ENCODE measurements at places on chromosomes 3 and 15.

- peak; percentile 86 for DNase-seq
Observed at GRCh38 chr3:11477407-11477911, 166.3 kb downstream of the VGLL4 start.

DNA sequence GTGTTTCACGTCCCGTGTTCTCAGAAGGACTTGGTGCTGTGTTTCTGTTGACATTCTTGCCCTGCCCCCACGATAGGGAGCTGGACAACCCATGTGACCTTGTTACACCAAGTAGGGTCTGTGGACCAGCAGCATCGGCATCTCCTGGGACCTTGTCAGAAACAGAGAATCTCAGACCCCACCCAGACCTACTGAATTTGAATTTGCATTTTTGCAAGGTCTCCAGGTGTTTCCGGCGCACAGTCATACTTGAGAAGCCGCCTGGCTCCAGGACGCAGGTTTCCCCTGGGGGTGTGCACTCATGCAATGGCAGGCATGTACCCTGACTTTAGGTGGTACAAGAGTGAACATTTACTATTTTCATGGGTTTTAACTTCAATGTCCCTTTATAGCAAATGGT lies 117.9 kb downstream of the TLE3 start:
- DNase-seq = no peak

DNA sequence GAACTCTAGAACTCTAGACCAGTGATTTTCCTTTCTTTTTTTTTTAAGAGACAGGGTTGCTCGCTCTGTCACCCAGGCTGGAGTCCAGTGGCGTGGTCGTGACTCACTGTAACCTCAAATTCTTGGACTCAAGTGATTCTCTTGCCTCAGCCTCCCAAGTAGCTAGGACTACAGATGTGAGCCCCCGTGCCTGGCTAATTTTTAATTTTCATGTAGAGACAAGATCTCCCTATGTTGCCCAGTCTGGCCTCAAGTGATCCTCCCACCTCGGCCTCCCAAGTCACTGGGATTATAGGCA lies 359.6 kb downstream of the SHQ1 start:
- DNase-seq = peak; percentile 83

GRCh38 chr15:84766461-84767035 lies 18.2 kb downstream of the ZNF592 start:
- peak; percentile 35 for DNase-seq

DNA sequence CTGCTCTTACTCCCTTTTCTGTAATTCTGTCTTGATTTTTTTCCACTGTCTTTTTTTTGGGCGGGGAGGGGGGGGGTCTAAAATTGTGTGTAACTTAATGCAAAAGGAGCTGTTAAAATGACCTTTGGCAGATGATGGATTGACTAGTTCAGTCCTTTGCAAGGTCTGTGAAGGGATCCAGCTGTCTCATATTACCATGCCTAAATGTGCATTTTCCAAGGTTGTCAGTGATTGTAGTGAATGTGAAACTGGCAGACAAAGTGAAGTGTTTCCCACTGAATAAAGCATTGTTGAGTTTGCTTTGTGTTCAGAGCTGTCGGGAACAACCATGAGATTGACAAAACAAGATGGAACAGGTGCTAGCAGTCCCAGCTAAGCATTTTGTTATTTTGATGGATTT lies 110.1 kb upstream of the SKOR1 start:
- DNase-seq = no peak

- DNase-seq = peak; percentile 53
Observed at GRCh38 chr3:103218793-103219192, 784.0 kb downstream of the ZPLD1 start.

- peak; percentile 39 for DNase-seq
Observed at GRCh38 chr3:107959550-107960154, 131.2 kb downstream of the CD47 start.

GRCh38 chr15:57395292-57395691 lies 19.0 kb downstream of the CGNL1 start:
- DNase-seq = peak; percentile 80

DNA sequence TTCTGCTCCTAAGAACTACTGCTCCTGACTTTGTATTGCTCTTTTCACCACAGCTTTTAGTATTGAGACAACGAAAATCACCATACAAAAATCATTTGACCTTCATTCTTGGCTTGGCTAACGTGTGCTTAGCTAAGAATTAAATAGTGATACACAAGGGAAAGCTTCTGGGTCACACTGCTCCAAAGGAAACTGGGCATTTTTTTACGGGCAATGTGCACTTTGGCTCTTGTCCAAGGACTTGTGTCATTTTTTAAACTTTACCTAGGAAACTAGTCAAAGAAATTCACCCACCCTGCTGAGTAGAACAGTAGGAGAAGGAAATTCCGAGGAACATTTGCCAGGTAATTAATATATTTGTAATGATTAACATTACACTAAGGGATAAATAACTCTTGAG lies 19.8 kb downstream of the WDR72 start:
- DNase-seq = no peak

DNA sequence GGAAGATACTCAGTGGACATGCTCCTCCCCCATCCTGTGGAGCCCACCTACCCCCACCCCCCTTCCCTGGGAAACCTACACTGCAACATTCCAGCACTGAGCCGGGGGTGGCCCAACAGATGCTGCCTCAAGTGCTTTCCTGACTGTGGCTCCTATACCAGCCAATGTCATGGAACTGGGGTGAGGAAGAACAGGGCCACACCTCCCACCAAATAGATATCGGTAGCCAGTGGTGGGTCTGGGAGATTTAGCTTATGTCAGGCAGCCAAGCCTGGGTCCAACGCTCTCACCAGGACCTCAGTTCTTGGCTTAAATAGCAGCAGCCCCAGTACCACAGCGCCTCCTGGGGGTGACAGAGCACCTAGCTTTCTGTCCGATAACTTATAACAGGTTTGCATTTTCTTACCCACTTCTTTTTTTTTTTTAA lies 30.3 kb downstream of the CDC25A start:
- peak; percentile 66 for DNase-seq

GRCh38 chr15:71043373-71043772 lies 71.9 kb upstream of the THSD4 start:
- peak; percentile 73 for DNase-seq

DNA sequence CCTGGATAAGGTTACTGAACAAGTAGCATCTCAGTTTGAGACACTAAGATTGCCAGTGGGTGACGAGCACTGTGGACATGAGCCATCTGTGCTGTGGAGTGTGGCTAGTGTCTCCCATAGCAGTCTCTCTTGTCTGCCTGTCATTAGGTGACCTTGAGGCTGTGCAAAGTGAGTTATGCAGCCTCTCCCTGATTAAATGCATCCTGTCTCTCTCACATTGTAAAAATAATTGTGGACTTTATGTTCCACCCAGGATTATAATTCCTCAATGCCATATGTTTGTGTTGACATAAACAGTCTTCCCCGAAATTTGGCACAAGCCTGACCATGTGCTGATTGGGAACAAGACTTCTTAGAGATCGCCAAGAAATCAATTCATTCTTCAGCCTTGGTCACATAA lies 168.9 kb downstream of the MYRIP start:
- no peak for DNase-seq

GRCh38 chr3:38354588-38355330 lies 8.2 kb downstream of the XYLB start:
- DNase-seq = peak; percentile 16

DNA sequence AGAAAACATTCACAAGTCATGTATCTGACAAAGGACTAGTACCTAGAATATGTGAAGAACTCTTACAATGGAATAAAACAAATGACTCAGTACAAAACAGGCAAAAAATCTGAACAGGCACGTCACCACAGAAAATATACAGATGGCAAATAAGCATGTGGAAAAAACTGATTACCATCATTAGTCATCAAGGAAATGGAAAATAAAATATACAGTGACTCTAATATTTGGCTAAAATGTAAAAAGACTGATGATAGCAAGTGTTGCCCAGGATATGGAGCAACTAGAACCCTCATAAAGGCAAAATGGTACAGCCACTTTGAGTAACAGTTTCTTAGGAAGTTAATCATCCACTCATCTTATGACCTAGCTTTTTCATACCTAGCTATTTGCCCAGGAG lies 95.8 kb upstream of the ABHD17C start:
- DNase-seq = peak; percentile 86

DNA sequence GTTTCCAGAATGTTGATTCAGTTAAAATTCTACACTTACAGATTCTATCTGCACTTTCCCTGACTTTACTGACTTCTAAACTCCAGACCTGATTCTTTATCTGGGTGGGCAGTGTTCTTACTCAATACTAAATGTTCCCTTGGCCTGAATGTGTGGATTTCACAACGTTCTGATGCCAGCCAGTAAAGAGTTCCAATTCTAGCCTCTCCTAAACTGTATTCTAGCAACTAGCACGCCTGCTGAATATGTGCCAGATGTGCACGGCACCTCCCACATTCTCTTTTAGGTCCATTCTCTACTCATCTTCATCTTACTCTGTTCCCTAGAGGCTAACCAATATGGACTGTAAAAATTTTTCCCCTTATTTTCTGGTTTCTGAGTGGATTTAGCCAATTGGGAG lies 479.5 kb upstream of the AGTR1 start:
- DNase-seq = no peak

DNA sequence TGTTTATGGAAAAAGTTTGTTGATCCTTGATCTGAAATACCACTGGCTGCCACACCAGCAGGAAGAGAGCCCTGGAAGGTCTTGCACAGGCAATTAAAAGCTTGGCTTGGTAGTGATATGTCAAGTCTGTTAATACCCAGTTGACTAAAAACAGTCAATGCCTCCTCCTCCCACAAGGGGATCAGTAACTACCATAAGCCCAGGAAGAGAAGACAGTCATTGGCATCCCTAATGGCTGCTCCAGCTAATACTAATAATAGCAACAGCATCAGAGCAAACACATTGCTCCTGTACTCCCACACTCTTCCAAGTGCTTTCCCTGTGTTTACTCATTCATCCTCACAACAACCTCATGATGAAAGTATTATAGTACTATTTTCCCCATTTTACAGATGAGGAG lies 528.6 kb downstream of the TAFA4 start:
- DNase-seq = no peak

DNA sequence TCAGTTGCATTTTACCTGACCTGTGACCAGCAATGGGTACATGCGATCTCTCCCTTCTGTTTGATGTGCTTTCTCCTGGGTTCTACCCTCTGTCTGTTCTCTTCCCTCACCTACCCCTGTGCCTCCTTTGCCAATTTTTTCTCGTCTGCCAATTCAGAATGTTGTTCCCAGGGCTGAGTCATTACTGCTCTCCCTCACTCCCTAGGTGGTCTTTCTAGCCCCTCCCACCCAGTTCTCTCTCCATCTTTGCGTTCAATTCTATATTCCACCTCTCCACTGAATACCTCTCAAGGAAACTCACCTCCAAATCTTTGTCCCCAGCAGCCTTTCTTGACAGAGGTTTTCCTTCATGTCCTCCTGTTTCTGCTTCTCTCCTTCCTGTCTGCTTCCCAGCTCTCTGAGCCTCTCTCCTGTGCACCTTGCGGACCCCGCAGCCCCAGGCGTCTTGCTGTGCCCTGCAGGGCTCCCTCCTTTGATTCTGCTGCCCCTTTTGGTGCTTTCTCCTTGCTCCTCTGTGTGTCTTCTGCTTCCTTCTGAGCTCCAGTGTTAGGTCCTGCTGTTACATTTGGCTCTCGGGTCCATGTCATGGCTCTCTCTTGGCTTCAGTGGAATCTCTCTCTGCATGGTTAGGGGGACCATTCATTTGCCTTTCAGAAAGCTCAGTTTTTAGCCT lies 398.2 kb upstream of the TPM1 start:
- DNase-seq = no peak

DNA sequence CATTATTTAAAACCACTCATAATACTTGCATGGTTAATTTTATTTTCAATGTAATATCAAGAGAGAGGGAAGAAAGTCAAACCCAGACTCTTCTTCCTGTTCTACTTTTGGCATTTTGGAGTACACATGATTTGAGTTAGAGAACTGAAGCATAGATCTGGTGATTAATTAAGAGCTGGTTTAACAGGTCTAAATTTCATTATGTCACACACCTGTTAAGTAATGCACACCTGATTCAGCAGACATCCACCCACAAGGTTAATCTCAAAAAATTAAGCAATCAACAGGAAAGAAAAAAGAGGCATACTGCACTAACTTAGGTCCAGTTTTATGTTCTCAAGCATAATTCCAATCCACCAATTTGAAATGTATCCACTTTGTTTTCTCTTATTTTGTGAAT lies 101.1 kb upstream of the ICE2 start:
- no peak for DNase-seq

GRCh38 chr3:47491777-47492176 lies 16.0 kb upstream of the SCAP start:
- DNase-seq = no peak

DNA sequence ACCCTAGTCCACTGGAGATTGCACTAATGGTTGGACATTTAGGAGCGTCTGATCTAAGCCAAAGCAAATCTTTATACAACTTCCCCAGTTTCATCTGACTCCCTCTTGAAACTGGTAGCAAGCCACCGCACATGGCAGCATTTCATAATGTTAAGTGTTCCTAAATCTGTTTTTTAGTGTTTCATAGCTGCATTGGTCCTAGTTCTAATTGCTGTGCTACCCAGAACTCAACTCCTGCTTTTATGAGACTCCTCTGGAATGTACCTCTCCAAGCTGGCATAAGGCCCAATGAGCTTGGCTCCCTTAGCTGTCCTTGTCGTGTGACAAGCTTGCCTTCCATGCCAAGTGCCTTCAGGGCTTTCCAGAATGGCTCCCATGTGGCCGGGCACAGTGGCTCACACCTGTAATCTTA lies 65.3 kb upstream of the FLNB start:
- DNase-seq = no peak

- DNase-seq = peak; percentile 35
Observed at GRCh38 chr3:165192610-165193192, 3.5 kb downstream of the SLITRK3 start.

DNA sequence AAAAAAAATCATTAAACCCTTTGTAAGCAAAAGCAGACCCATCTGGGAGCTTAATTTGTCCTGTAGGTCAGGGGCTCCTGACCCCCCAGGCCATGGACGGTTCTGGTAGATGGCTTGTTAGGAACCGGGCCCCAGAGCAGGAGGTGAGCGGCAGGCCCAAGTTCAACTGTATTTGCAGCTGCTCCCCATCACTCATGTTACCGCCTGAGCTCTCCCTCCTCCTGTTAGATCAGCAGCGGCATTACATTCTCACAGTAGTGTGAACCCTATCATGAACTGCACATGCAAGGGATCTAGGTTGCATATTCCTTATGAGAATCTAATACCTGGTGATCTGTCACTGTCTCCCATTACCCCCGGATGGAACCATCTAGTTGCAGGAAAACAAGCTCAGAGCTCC lies 60.7 kb downstream of the FSIP1 start:
- no peak for DNase-seq

GRCh38 chr15:64883997-64884511 lies 27.6 kb upstream of the ANKDD1A start:
- DNase-seq = peak; percentile 98

- no peak for DNase-seq
Observed at GRCh38 chr15:30827625-30828303, 76.0 kb upstream of the FAN1 start.

DNA sequence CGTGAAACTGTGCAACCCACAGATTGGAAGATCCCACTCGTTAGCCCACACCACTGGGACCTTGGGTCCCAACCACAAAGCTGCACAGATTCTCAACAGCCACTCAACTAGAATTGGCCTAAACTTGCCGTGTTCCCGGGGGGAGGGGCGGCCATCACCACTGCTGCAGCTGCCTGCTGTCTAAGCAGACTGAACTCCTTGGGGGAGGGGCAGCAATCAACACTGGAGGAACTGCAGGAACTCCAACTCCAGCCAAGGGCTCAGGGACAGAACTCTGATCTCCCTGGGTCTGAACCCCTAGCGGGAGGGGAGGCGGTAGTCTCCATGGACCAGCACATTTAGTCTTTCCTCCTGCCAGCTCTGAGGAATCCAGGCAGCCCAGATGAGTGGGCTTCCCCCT lies 205.9 kb downstream of the RSL24D1 start:
- DNase-seq = no peak

All from ELR (cell line).